ENCODE measurements at places on chromosomes 6 and 20.

- DNase-seq = no peak
These were observed 92.6 kb upstream of the PREP start for GRCh38 chr6:105495515-105495914.

DNA sequence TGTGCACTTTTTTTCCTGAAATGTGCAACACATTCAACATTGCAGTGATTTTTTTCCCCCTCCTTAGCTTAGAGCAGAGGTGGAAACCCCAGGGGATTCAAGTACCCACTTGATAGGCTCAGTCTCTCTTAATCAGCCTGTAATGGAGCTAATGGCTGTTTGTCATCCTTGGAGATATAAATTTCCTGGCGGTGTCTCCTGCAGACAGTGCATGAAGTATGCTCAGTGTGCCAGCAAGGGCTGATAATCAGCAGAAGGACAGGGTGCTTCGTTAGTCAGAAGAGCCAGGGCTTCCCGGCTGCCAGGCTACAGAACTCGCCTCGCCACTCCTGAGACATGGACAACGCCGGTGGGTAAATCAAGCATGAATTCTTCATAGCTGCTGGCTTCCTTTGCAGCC is 69.8 kb upstream of the PHACTR2 start:
- DNase-seq = peak; percentile 47

DNA sequence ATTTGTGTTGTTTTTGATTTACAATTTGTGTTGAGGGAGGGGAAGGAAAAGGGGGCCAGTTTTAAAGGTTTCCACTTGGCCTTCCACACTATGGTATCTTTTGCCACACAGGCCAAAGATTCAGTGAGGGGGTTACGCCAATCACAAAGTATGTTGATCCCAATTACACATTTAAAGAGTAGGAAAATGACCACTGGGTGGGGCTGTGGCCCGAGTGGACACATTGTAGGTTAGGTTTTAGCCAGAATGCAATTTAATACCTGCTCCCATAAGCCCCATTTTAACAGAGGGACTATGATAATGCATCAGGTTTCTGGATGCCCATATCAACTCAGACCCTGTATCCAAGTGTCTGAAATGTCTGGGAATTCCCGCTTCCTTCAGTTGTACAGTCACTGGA is 15.6 kb downstream of the VGLL2 start:
- DNase-seq = no peak

DNA sequence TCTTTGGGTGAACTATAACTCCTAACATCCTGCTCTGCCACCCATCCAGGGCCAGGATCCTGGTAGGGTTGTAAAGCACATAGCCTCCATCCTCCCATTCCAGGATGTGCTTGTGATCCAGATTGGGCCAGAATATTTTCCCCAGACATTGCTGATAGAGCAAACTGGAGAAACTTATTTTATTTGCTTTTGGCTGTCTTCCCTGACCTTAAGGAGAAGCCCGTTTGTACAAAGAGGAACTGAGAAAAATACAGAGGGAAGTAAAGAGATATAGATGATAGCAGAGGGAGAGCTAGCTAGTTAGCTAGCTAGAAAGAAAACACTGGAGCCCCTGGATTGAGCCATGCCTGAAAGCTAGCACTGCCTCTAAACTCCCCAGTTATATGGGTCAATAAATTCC is 9.0 kb upstream of the HDAC2 start:
- no peak for DNase-seq

- no peak for DNase-seq
These were observed 22.4 kb downstream of the MANBAL start for GRCh38 chr20:37311710-37312355.

- no peak for DNase-seq
These were observed 9.0 kb downstream of the METTL24 start for GRCh38 chr6:110348961-110349690.

GRCh38 chr6:63816982-63817436 is 181.4 kb downstream of the PHF3 start:
- no peak for DNase-seq

GRCh38 chr20:11035211-11035610 is 361.4 kb upstream of the JAG1 start:
- no peak for DNase-seq

GRCh38 chr6:9540534-9541126 is 874.2 kb downstream of the TFAP2A start:
- DNase-seq = peak; percentile 8

GRCh38 chr20:62650551-62651284 is 8.4 kb downstream of the SLCO4A1 start:
- no peak for DNase-seq

GRCh38 chr6:132666118-132666517 is 7.1 kb upstream of the TAAR1 start:
- no peak for DNase-seq

GRCh38 chr6:44071670-44072451 is 55.4 kb downstream of the MRPL14 start:
- no peak for DNase-seq

DNA sequence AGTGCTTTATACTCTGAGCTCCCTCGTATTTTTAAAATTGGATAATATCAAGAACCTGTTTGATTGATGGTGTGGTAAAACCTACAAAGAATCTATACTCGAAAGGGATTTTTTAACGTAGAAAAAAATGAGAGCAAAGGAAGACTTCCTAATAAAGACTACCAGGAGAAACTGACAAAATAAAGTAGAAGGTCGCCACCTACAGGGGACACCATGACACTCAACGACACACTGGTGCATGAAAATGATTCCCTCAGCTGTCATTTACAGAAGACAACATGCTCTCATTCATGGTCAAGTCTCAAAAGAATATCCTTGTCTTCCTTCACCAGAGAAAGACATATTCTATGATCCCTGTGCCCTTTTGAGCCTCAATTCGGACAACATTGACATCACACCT is 10.1 kb upstream of the NHSL1 start:
- DNase-seq = no peak

GRCh38 chr6:44373051-44373450 is 14.5 kb upstream of the CDC5L start:
- DNase-seq = no peak

GRCh38 chr20:45579184-45579583 is at the start of gene WFDC8:
WFDC8 (minus strand) TSS chr20:45579284; CDS start chr20:45579247, 37 bp downstream.
- no peak for DNase-seq

GRCh38 chr6:170026751-170027646 is 263.9 kb downstream of the DLL1 start:
- no peak for DNase-seq

GRCh38 chr6:169075211-169075914 is 178.3 kb downstream of the THBS2 start:
- DNase-seq = no peak

All from NCI-H2227 treated with DMSO at 0.1 percent for 48 hours (cell line).